ENCODE measurements at places on chromosomes 16 and 17.

DNA sequence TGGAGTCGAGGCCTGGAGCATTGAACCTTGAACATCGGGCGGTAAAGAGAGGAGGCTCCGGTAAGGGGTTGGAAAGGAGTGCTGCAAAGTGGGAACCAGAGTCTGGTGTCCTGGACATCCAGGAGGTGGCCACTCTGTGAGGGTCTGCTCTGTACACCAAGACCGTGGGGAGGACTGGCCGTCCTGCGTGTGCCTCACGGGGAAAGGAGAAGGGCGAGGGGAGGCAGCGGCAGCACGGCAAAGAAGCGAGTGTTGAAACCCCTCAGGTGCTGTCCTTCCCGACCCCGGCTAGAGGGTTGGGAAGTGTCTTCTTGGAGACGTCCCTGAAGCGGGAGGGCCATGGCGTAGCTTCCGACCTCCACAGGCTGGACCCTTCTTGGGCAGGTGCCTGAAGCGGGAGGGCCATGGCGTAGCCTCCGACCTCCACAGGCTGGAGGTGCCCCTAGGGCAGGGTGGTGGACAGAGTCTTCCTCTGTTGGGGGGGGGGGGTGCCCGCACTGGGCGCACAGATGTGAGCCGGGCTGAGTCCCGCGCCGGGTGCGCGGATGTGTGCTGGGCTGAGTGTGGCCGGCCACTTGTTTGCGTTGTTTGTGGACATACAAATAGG, 42.0 kb downstream of the FOXK2 start:
- DNase-seq: no peak

DNA sequence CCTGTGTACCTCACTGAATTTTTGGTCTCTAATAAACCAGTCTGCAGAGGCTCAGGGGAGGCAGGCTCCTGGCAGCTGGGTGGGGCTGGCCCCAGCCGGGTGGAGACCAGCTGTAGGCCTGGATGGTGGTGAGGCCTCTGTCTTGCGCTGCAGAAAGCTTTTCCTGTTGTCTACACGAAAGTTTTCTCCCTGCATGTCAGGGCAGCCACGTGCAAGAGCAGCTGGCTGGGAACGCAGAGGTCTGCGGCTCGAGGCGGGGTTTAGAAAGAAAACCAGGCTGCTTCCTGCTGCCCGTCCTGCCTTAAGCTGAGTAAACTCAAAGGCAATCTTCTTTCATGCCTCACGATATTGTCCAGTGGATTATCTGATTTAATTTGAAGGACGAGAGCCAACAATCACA, 2.4 kb downstream of the SERPINF1 start:
- DNase-seq: no peak

DNA sequence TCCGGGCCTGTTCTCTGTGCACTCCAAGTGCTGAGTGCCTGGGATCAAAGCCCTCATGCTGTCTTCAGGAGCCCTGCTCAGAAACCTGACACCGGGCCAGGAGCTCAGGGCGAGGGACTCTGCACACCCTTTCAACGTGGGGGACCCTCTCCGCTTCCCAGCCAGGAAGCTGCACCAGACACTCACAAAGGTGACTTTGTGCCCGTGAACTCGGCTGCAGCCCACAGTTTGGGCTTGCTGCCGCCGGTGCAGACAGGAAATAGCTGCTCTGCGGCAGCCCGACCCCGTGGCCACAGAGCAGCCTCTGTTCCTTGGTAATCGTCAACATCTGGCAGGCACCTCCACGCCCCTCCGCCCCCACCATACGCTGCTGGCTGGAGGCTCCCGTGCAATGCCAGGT, 93.4 kb upstream of the METRNL start:
- DNase-seq: peak; percentile 61

DNA sequence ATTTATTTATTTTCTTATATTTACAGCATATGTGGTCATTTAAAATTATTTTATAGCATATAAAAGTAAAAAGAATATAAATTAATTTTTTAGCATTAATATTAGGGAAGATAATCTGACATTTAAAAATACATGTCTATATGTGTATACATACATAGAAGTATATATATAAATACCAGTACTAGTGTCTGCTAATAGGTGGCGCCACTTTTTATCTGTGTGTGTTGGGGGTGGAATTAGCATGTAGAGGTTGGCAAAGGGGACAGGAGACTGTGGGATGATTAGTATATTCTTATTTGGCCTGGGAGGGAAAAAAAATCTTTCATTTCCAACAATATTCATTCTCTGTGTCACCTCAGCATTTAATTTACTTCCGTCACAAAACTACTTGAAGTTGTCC, 359.1 kb downstream of the WWOX start:
- no peak for DNase-seq

DNA sequence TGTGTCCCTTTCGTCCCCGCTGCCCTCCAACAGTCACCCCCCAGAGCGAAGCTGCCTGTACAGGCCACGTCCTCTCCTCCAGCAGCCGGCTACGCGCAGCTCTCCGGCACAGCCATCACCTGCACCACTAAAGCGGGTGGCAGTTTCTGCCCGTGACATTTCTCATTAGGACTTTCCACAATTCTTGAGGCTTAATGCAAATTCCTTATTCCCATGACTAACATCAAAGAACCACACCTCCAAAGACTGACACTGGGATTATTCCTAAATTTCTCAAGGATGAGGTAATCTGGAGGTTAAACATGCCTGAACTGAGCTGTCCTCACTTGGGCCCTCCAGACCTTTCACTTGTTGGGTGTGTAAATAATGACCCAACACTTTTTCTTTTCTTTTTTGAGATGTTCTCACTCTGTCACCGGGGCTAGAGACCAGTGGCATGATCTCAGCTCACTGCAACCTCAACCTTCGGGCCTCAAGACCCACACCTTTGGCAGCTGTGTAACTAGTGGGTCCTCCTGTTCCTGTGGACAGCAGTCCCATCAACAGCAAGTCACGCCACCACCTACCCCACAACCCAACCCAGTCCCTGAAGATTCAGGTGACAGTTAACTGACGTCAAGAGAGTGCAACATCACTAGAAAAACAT, 11.7 kb downstream of the ANKRD11 start:
- DNase-seq: no peak

DNA sequence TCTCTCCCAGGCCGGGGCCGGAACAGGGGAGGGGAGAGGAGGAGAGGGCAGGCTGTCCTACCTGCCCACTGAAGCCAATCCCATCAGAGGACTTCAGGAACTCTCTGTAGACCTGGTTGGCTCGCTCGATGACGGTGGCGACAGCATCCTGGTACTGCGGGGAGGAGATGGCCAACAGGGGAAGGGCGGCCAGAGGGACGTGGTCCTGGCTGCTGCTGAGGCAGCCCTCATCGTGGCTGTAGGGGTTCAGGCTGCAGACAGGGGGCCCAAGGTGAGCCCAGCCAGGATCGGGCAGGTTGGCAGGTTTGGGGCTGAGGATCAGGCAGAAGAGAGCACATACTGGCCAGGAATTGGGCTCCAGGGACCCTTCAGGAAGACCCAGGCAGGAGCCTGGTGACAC, 34.2 kb downstream of the PIMREG start:
- no peak for DNase-seq

DNA sequence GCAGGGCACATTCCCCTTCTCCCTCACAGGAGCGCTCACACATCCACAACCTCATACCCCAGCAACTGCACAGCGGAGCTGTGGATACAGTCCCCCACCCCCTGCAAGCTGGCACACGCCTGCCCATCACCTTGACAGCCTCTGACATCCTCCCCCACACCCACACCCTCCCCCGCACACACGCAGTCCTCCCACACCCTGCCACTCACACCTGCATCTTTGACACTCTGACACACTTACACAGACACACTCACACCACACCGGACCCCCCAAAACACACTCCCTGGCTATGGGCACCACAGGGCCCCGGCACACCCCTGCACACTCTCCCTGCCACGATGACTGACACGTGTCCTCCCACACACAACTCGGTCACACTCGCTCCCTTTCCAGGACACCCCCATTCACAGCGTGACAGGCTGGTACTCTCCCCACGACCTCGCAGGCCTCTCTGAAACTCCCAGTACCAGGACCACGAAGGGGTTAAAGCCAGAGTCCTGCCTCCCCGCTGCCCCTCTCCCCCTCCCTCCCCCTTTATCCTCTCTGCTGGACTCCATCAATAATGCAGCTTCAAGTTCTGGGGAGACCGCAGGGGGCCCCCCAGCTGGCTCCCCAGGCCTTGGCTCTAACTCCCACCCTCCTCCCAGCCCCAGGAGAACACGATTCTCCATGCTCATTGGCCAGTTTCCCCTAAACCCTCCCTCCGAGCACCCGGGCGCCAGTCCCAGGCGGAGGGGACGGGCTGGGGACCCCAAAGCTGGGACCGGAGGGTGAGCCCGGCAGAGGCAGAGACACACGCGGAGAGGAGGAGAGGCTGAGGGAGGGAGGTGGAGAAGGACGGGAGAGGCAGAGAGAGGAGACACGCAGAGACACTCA, at the start of gene PPP1R1B:
PPP1R1B (plus strand) TSS at position 782 of the 876 bp plus-strand sequence. CDS start 441 bp downstream, outside the sequence.
- no peak for DNase-seq

- DNase-seq: no peak
These were observed 19.2 kb downstream of the CDH3 start for GRCh38 chr16:68664297-68664696.

GRCh38 chr17:33847900-33848299, 407.2 kb upstream of the CCL2 start:
- no peak for DNase-seq

DNA sequence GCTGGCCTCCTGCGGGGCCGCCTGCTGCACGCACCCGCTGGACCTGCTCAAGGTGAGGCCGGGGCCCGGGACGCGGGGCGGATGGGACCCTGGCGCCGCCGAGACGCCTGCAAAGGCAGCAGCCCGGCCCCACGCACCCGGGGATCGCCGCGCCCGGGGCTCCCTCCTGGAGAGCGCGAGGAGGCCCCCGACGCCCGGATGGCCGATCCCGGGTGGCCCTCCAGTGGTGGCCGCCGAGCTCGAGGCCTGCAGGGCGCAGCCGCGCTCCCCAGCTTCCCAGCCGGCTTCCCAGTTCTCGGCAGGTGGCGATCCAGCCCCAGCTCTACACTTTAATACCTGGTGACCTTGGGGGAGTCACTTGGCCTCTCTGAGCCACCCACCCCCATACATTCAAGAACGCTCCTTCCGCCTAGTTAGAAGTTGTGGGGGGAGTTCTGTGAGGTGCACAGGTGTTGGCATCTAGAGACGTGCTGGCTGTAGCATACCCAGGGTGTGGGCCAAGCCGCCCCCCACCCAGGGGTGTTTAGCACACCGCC, 452 bp downstream of the SLC25A10 start:
- DNase-seq: peak; percentile 53

- DNase-seq: no peak
These were observed 910 bp downstream of the ITGAL start for GRCh38 chr16:30473231-30474073.

DNA sequence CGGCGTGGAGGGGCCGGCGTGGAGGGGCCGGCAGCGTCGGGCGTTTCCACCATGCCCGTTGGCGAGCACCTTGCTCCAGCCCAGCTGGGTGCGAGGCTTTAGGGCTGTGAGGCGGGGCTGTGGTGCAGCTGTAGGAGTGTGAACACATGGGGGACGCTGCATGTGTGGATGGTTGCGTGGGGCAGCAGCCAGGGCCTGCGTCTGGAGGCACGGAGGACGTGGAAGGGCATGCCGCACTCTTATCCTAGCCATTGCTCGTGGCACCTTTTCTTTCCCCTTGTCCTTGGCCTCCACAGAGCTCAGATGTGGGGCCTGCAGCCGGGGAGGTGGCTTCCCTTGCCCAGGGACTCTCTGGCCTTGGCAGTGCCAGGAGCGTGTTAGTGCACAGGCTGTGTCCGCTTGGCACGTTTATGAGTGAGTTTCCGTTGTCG, 47.8 kb downstream of the PDPK1 start:
- DNase-seq: no peak

DNA sequence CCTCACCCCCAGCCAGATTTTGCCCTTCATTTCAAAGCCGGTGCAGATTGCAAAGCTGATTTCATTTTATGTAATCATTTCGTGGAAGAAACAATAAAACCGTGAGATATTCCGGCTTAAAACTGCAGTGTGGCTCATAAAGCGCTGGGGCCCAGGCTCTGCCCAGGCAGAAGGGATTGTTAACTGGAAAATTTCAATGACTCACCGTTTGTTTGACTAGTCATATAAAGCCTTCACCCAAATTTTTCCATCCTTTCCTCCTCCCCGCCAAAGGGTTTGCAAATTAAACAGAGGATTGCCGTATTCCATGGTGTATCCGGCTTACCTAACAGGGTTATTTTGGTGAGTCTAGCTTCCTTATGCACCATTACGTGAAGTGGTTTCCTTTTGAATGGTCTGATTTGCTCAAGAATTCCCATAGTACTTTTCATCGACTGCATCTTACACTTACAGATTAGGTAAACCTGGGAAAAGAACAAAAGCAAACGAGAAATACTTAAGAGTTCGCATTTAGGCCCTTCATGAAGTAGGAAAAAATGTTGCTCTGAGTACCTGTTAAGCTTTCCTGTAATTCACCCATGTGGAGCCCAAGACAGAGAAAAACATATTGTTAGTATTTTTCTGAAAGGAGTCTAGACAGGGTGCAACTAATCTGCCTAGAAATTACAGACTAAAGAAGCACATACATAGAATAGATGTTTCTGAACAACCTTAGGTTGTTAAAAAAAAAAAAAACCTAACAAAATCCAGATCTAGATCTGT, 949 bp upstream of the GSPT1 start:
- no peak for DNase-seq

DNA sequence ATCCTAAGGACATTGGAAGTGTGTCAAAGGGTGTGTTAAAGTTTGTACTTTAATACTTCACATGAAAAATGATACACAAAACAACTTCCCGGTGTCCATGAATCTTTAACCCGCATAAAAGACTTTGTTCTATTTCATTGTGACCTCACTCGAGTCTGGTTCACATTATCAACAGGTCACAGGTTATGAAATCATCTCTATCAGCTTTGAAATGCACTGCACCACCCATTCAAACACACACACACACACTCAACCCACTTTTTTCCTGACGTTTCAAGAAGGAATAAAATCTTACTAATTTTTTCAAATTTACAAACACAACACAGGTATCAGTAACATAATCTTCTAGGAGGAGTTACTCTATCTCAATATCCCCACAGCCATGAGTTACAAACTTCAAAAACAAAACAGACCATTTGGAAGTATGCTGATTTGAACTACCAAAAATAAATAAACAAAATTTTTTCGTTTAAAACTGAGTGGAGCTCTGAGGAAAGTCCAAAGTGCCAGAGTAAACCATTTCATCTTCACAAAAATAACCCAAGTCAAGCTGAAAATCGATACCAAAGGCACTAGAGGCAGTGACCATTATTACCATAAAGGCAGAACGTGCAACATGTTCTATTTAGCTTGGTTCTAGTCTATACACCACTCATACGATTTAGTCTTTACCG, 2.7 kb downstream of the ACOX1 start:
- DNase-seq: no peak

DNA sequence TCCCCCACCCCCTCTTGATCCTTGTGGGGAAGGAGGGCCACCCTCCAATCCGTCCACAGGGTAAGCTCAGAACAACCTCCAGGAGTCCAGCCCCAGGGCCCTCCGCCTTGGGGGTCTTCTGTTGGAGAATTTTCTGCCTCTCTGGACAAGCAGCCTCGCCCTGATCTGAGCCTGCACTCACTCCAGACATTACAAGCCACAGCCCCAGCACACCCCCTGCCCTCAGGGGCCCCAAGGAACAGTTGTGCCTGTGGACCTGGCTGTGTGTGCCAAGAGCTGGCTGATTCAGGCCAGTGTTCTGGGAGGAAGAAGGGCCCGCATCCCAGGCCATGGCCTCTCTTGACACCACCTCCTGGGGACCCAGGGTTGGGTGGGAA, 477 bp upstream of the ARHGAP27 start:
- DNase-seq: no peak

GRCh38 chr16:83302853-83303252, 504.9 kb upstream of the HSBP1 start:
- no peak for DNase-seq

Data from GM12891 (cell line).